ENCODE measurements at places on chromosomes 3 and 15.
A peak's percentile ranks its signal among the peaks of the same experiment; 100 is the strongest.

- no peak for DNase-seq
Measured at GRCh38 chr15:88487178-88487795, 19.8 kb downstream of the MRPS11 start.

DNA sequence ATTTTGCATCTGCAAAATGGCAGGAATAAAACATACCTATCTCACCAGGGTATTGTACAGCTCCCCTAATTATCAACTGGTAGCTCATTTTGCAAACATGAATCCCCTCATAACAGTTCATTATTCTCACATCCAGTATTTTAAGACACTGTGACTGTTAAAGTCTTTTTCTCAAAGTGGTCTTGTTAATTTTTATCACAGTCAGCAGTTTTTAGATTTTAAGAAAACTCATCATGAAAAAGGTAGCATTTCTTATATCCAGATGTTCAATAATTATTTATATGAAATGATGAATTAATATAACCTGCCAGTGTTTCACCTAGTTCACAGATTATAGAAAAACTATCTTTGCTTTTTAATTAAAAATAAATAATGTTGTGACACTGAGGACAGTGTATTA, 354.9 kb upstream of the ARL6 start:
- DNase-seq: no peak

DNA sequence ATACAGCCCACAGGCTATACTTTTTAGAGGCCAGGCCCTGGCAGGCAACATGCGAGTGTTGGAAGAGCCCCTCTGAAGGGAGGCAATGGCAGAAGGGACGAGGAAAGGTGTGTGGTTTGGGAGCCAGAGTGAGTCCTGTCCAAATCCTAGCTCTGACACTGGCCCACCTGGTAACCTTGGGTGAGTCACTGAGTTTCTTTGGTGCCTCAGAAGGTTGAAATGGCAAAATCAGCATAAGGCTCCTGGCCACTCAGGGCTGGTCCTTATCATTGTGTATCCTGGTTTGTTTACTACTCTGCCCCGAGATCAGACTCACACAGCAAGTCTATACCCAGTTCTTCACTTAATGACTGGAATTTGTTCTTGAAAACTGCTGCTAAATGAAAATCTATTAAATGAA, 71.4 kb upstream of the TLE3 start:
- DNase-seq: no peak

- peak; percentile 45 for DNase-seq
Measured at GRCh38 chr3:152436707-152437590, 168.2 kb downstream of the MBNL1 start.

DNA sequence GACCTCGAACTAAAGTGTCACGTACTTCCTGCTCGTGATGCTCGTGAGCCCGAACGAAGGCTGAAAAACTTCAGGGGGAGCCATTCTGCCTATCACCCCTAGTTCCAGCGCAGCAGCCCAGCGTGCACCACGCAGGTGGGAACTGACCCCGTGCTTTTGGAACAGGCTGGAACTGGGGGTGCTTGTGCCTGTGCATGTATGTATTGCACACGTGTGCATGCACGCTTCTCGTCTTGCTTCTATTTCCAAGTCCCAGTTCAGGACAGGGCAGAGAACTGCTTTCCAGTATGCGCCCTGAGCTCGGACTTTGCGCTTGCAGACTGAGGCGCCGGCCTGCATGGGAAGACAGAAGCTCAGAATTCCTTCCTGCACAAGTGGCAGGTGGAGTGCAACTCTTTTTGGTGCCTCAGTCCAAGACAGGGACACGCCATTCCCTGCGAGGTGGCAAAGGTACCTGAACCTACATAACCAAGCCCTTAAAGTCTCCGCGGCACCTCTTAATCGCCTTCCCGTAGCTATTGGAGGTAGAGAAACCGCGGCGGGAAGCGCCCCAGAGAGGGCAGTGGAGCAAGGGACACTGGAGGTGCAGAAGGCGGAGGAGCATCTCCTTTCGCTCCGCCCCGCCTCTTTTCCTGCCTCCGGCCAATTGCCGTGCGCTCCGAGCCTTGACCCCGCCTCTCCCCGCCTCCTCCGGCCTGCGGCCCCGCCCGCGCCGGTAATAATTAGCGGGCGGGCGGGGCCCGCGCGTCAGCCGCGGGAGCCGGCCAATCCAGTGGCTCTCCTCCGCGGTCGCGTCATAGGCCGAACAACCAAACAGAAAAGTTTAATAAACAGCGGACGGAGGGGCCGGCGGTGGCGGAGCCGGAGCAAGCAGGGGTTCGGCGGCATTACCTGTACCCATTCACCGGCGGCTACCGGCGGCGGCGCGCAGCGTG, at the start of gene ZFAND6:
Gene ZFAND6 (plus strand): TSS at position 826 of the 935 bp plus-strand sequence. CDS start 60,669 bp downstream, outside the sequence.
- peak; percentile 98 for DNase-seq
